ENCODE measurements at places on chromosomes 2 and 18.

DNA sequence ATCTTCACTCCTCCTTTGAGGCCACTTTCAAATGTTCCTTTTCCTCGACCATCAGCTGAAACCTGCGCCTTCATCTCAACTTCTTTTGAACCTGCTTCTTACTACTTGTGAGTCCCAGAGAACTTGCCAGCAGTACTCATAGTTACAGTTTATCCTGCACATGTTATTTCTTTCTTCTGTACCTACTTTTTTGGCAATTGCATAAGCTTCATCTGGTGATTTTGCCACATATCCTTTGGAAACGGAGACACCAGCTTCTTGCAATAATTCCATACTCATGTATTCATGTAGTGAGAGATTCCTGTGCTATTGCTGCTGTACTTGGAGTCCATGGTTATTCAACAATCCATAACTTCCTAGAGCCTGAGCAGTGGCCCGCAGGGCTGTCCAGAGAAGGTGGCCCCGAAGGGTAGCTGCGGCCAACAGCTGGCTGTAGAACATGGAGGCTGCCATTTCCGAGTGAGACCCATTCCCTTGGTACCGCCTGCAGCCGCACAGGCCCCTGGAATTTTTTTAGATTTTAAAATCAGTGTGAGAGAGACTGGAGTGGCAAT, 39.4 kb downstream of the EFR3B start:
- DNase-seq: no peak

- DNase-seq: no peak
Measured at GRCh38 chr18:74066018-74066417, 81.6 kb downstream of the FBXO15 start.

GRCh38 chr18:26450989-26451682, 97.2 kb downstream of the KCTD1 start:
- no peak for DNase-seq

- no peak for DNase-seq
Measured at GRCh38 chr18:36672437-36673344, 156.1 kb downstream of the TPGS2 start.

DNA sequence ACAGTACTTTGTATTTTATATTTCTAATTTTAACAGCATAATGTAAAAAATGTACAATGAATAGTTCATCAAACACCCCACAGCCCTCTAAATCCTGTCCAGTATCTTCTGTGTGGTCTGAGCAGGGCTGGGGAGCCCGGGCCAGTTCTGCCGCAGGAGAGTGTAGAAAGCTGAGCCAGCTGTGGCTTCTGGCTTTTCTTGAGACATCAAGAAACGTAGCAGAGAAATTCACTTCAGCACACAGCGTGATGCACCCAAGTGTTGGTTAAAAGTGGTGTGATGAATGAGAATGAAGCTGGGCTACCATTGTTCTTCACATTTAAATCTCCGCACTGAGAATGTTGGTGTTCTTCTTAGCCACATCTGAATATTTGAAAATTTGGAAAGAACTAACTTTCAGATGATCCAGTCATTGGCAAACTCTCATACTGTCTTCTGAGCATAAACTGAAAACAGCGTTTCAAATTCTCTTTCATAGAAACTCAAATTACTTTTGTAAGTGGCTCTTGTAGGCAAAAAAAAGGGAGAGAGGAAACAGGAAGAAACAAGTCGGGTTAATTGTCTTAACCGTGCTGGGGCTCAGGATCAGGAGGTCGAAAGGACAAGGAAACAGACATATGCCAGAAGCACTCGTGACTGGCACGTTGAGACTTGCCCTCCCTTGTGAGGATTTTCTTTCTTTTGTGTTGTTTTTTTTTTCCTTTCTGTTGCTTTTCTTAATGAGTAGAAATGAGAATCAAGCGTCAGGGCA, 23.4 kb upstream of the TMEM87B start:
- peak; percentile 29 for DNase-seq

- DNase-seq: no peak
Measured at GRCh38 chr2:213959589-213959988, 451.3 kb upstream of the VWC2L start.

DNA sequence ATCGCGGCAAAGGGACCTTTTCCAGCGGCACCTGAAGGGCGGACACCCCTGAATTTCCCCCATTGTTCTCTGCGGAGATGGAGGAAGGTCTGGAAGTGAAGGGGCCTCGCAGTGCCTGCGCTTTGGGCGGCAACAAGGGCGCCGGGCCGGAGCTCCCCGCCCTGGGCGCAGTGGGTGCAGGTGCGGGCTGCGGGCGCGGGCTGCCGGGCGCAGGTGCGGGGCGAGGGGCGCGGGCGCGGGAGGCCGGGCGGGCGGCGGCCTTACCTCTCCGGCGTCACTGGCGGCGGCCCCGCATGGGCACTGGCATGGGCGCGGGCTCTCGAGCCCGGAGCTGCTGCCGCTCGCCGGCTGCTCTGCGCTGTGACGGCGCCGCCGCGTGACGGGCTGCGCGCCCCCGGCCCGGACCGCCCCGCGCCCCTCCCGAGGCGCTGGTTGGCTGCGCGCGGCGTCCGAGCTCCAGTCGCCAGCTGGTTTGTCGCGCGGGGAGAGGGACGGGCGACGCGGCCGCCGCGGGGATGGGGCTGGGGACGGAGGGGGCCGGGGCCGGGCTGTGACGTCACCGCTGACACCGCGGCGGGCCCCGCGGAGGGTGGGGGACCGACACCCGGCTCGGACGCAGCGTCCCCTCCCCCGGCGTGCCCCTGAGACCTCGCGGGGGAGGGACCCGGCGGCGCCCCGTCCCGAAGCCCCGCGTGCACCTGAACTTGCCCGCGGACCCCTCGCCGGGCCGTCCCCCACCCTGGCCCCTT, at the start of gene KIF1A:
TSS of gene KIF1A (minus strand) at position 362 of the 749 bp plus-strand sequence. CDS start 22,467 bp downstream, outside the sequence.
- DNase-seq: peak; percentile 77

DNA sequence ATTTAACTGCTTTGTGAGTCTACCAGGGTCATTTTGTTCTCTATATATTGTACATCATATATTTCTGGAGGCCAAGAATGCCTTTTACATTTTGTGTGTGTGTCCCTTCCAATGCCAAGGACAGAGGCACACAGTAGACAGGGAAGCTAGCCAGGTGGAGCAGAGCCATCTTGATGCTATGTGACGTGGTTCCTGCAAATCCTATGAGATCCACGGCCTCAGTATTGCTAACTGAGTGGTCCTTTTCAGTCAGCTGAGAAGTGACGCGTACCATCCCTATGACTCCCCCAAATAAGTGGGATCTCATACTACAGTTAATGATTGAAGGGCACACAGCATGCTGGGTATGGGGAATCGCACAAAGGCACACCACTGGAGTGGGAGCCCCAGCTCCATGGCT, 27.3 kb downstream of the CCDC141 start:
- DNase-seq: no peak

- DNase-seq: no peak
Measured at GRCh38 chr2:125680809-125681208, 975.1 kb upstream of the GYPC start.

DNA sequence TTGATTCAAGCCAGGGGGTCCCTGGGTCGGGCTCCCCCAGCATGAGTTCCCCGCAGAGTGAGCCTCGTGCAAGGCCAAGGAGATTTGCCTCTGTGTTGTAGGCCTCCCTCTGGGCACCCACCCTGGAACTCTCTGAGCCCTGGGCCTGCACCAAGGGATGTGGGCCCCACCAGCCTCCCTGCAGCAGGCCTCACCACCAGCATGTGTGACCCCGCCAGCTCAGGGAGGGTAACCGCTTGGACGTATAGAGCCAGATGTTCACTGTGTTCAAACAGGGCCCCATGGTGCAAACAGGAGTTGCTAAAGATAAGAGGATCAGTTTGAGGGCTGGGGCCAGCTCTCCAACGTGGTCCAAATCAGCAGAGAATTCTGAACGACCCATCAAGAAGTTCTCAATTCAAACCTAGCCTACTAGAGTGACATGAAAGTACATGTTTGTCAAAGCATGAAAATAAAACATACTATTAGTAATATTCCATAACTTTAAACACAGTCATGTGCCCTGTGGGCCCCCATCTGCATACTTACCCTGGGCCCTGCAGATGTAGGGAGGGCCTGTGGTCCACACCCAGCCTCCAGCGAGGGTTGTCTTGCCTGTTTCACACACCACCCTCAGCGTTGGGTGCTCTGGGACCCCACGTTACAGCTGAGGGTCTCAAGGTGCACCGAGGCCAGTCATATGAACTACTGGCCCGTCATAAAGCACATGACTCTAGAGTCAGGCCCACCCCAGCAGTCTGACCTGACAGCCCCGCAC, 5.5 kb upstream of the TUBB6 start:
- no peak for DNase-seq

DNA sequence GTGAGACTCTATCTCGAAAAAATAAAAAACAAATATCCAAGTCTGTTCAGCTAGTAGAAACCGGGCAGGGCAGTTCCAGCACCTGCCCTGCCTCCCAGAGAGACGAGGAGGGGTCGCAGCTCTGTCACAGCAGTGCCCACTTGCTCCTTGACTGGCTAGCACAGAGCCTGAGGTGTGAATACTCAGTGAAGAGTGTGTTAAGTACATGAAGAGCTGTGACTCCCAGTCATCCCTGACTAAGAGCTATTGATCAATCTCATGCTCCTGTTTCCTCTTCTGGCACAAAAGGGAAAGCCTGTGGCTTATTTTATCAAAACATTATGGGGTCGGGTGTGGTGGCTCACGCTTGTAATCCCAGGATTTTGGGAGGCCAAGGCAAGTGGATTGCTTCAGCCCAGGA, 83.0 kb upstream of the FZD7 start:
- DNase-seq: no peak

GRCh38 chr2:100070078-100070477, 72.3 kb downstream of the AFF3 start:
- no peak for DNase-seq

- peak; percentile 9 for DNase-seq
Measured at GRCh38 chr2:178523596-178524134, 43.4 kb downstream of the PLEKHA3 start.

- DNase-seq: peak; percentile 89
Measured at GRCh38 chr2:173027181-173028128, 48.2 kb upstream of the MAP3K20 start.

DNA sequence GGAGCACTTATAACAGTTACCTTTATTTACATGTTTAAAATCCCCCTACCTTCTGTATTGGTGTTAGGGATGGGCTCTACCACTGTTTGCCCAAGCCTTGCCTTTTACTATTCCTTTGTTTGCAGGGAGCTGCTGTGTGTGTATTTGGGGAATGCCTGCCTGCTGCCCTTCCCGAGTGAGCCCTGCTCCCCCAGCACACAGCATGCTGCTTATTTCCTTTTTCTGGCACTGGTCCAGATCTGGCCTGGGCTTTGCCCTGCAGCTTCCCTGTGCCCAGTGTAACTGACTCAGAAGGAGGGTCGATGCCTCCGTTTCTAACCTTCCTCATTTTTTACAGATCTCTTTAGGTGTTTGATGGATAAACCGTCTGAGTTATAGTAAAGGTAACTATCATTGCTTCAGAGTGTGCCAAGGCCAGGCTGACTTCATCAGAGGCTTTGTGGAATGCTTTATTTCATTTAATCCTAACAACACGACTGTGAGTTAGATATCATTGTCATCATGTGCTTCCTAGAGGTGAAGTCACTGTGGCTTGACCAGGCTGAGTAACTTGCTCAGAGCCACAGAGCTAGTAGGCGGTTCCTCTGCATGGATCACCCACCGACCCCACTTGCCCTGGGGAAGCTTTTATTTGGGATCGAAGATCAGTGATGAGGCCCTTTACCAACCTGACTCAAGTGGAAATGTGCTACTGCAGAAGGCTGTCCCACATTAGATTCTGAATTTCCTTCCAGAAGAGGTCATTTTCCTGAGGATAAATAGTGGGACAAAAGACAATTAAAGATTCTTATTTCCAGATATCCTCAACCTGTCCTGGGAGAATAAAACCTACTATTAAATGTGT, 238.8 kb downstream of the ZNF407 start:
- peak; percentile 68 for DNase-seq

- DNase-seq: no peak
Measured at GRCh38 chr2:68755071-68755470, 20.5 kb downstream of the ARHGAP25 start.

GRCh38 chr2:120937686-120938044, 202.0 kb downstream of the GLI2 start:
- DNase-seq: no peak

DNA sequence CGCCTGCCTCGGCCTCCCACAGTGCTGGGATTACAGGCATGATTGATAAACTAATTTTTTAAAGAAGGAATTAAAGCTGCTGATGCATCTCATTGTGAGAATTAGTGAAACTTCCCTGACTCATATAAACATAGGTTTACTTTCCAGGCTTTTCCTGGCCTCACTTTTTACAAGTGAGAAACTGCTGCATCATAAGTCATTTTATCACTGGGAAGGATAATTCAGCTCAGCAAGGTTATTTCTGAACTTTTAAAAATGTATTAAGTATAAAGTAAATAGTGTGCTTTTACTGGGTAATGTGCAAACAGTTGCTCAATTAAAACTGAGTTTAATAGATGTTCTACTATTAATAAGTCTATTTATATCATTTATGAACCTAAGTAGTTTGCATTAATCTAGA, 1130.3 kb upstream of the CDH2 start:
- DNase-seq: no peak

DNA sequence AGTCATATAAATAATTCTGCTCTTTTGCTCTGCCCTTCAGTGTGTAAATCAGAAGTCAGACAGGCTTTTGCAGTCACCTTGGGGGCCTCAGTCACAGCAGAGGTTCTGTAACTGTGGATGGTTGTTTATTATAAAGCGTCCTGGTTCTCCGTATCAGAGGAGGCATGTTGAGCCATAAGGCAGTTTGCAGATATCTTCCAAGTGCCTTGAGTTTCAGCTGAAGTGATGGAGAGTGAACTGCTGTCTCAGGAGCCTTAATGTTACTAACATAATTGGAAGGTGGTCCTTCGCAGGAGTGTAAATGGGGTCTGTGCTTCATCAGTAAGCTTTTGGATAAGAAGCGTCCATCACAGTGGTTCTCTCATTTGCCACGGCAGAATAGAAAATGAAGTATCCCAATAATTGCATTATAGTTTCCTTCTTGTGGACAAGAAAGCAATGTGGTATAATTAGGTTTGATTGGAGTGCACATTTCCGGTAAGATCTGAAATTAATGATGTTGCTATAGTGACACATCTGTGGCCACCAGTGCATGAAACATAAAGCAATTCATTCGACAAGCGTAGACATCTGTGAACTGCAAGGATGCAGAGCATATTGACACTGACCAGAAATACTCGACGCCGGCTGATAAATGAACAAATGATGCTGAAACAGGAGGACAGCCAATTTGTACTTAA, 112.5 kb upstream of the NFATC1 start:
- no peak for DNase-seq

GRCh38 chr2:56713161-56713676, 529.4 kb downstream of the CCDC85A start:
- DNase-seq: no peak

- DNase-seq: no peak
Measured at GRCh38 chr2:133142087-133142486, 426.2 kb downstream of the NCKAP5 start.

- DNase-seq: no peak
Measured at GRCh38 chr18:23994361-23994902, 20.1 kb upstream of the TTC39C start.

DNA sequence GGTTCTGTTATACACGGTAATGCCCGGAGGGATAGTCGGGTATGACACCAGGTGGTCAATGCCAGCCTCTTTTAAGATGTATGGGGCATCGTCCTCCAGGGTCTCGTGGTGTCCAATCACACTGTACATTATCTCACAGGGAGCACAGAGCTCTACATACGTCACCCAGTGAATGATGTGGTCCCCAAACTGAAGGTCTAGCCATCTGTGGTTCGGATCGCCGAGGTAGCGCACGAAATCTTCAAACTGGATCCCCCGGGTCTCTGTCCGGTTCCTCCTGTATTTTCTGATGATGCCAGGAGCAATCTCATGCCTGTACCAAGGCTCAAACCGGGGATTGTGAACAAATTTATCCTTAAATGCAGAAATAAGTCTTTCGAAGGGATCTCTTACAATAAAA, 24.1 kb downstream of the CHST10 start:
- no peak for DNase-seq

- no peak for DNase-seq
Measured at GRCh38 chr2:241507430-241508239, 749 bp downstream of the STK25 start.

Data from cerebellar cortex (tissue), 1 donor.